KG1 (cell line): ENCODE measurements at places on chromosomes 3 and 15.

- no peak for DNase-seq
These were observed 4.5 kb upstream of the PARP15 start for GRCh38 chr3:122572940-122573412.

DNA sequence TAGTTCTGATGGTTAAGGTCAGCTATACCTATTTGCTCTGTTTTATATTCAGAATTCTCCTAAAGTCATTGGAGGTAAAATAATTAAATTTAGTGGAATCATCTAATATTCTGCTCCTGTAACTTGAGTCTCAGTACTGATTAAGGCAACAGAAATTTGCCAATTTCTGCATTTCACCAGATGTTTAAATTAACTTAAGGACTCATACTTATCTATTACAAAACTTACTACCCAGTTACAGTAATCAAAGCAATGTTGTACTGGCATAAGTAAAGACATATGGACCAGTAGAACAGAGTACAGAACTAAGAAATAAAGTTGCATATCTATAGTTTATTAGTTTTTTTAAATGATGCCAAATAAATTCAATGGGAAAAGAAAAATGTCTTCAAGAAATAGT lies 1043.8 kb downstream of the OTOL1 start:
- DNase-seq, result no peak

DNA sequence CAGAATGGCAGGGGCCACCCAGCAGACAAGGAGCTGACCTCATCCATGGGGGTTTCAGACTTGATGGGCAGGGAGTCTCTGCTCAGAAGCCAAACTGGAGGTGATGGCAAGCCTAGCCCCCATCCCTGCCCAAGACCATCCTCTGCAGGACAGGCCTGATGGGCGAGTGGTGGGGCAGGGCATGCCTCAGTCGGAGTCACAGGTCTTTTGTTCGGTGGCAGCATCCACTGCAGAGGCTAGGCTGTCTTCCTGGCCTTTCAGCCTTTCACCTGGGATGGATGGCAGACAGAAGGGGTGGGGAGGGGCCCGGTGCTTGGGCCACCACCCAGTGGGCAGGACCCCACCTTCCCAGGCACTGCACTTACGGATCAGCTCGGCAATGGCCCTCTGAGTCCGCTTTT lies 44.4 kb downstream of the PTH1R start:
- DNase-seq, result no peak

DNA sequence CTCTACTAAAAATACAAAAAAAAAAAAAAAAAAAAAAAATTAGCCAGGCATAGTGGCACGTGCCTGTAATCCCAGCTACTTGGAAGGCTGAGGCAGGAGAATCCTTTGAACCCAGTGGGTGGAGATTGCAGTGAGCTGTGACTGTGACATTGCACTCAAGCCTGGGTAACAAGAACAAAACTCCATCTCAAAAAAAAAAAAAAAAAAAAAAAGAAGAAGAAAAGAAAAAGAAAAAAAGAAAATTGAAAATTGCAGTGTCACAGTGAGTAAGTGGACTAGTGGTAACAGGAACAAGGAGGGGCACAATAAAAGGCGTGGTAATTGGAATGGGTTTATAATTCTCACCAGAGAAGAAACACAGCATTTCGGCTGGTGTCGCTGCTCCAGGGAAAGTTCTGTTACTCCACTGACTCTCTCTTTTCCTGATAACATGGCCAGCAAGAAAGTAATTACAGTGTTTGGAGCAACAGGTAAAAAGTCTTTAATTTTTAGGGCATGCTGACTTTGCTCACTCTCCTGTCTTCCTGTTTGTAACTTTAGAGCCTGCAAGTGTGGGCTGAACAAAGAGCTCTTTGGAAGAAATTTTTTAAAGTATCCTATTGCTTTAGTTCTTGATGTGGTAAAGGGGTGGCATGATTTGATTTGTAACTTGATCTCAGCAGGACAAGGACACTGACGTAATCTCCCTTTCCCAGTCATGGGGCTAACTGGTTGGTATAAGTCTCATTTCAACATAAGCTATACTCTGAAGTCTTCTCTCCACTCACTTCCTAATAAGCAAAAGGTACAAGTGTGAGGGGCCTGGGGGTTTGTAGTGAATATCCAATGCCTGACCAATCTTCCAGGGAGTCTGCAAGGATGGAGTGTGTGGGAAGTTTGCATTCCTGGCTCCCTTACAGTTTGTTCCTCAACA lies 22.1 kb upstream of the TRA2B start:
- DNase-seq, result no peak
